ENCODE measurements at places on chromosomes 11 and 22. TPM values are rescaled to one million over a fixed set of nuclear protein-coding genes. Genes with fewer than 3 reads are reported as not detected.

Gene OR5B21
- not detected for total RNA-seq

Gene PIH1D2
- total RNA-seq, result 0.86 TPM

Gene KRTAP5-2
- total RNA-seq, result not detected

GRCh38 chr22:17773606-17774205 lies 563 bp downstream of the BID start:
- peaks cover 11% of the 10 kb centered on the region for H3K4me1 ChIP-seq
- no peaks in the 10 kb centered on the region for H3K36me3 ChIP-seq
- H3K4me3 ChIP-seq, result peak overlapping the region; percentile 84
- no peak overlapping the region for H3K27ac ChIP-seq
- peak; percentile 66 for DNase-seq

- H3K36me3 ChIP-seq, result peaks cover 4% of the 10 kb centered on the region
- H3K4me1 ChIP-seq, result peaks cover 8% of the 10 kb centered on the region
- H3K27me3 ChIP-seq, result no peaks in the 10 kb centered on the region
- peak within 1 kb of the TSS; percentile 84 for H3K4me3 ChIP-seq
- DNase-seq, result peak; percentile 95
Observed at GRCh38 chr11:65134240-65134951, at the start of gene SYVN1. Gene SYVN1 (minus strand): TSS chr11:65134519. CDS start chr11:65133601, 918 bp downstream.

Gene SCGB1A1
- not detected for total RNA-seq

Gene POU2AF2
- total RNA-seq, result not detected

DNA sequence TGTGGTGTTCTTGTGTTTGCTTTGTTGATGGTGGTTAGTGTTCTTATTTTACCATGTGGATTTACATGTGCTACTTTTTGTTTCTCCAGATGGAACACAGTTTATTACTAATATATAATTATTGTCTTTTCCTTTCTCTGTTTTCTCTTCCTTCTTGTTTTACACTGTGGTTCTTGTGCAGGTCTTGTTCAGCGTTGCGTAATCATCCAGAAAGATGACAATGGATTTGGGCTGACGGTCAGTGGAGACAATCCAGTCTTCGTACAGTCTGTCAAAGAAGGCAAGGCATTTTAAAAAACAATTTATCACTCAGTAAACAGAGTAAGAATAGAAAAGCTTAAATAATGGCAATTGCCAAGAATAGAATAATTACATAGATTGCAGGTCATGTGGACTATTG lies 84.4 kb downstream of the ARHGEF12 start:
- peaks cover 30% of the 10 kb centered on the region for H3K36me3 ChIP-seq
- DNase-seq, result no peak

DNA sequence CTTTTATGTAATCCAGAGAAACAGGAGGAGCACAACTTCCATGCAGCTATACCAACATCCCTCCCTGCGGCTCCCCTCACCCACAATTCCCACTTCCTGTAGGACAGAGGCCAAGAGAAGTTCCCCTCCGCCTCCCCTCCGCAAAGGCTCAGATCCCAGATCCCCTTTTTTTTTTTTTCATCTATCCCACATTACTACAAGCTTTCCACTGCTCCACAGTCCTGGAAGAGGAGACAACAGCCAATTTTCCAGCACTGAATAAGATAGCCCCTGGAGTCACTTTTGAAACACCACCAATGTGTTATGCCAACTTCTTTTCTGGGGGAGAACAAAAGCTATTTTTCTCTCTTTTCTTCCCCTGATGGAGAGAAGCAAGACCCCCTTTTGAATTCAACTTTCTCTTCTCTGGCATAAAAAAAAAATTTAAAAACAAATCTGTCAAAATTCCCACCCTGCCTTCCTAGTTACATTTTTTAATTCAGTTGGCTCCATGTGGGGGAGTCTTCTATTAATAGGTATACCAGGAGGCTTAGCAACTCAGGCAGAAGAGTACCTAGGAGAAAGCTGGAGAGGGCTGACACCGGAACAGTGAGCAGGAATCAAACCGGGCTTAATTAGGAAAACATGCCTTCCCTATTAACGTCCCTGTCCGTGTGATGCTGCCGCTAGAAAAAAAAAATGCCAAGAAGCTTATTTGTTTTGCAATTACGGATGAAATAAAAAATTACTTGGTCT lies 543.4 kb downstream of the BUD13 start:
- no peak overlapping the region for H3K4me3 ChIP-seq
- H3K4me1 ChIP-seq, result no peaks in the 10 kb centered on the region
- H3K27ac ChIP-seq, result no peak overlapping the region
- H3K36me3 ChIP-seq, result no peaks in the 10 kb centered on the region

DNA sequence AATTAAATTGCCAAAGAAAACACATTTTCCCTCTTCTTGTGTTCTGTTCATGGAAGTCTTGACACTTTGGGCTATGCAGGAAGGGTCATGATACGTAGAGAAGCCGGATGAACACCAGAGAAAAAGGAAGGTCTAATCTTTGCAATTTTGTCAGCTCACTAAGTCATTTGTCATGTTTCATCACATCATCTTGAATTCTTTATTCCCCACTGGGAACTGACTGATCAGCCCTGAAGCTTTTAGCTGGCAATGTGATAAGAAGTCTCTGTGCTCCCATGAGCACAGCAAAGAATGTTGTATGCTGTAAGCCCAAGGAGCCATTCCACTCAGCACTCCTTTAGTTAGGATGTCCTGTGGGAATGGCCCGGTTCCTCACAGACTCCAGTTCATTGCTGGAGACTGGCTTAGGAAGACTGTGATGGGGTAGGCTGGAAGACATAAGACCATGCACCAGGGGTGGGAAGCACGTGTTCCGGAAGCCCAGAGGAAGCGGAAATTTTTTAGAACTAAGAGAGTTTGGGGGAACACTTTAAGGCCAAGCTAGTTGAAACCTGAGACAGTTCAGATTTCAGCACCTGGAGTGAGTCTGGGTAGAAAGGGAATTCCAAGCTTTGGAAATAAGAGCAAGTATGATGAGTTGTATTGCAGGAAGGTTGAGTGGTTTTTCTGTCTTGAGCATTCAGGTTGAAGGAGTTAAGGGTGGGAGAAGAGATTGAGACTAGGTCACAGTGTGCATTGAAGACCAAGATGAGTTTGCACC lies 306.7 kb upstream of the MTNR1B start:
- no peak overlapping the region for H3K4me3 ChIP-seq
- no peaks in the 10 kb centered on the region for H3K4me1 ChIP-seq
- no peak for DNase-seq
- no peak overlapping the region for H3K27ac ChIP-seq
- no peaks in the 10 kb centered on the region for H3K36me3 ChIP-seq

GRCh38 chr22:39094717-39095389 lies 2.2 kb upstream of the APOBEC3H start:
- H3K36me3 ChIP-seq, result no peaks in the 10 kb centered on the region
- no peak for DNase-seq
- no peaks in the 10 kb centered on the region for H3K4me1 ChIP-seq
- no peak overlapping the region for H3K27ac ChIP-seq
- no peak overlapping the region for H3K4me3 ChIP-seq

DNA sequence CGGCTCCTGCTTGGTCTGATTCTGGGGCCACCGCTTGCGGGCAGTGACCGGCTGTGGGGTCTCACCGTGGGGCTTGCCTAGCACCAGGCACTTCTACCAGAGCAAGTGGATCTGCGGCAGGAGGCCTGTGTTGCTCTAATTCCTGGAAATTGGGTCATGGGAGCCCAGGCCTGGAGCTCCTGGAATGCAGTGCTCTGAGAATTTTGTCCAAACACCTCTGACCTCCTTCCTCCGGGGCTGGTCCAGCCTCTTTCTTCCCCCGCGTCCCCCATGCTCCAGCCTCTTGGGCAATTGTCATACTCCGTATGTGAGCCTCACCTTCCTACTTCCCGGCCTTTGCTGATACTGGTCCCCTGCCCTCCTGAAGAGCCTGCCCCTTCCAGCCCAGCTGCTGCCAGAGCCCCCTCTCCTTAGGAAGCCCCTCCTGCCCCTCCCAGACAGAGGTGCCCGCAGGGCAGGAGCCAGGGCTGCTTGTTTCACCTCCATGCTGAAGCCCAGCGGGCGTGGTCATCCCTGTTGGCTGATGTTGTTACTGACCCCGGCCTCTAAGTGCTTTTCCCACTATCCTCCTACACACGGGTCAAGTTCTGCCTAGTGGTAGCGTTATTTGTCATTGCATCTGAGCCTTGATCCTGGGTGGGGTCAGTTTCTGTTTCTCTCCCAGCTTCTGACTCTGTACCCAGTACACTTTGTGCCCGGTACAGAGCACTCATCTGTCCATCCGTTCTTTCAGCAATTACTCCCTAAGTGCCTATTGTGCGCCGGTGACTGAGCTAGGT lies 9.6 kb downstream of the MGAT3 start:
- no peaks in the 10 kb centered on the region for H3K36me3 ChIP-seq
- H3K27me3 ChIP-seq, result no peaks in the 10 kb centered on the region
- no peak for DNase-seq

DNA sequence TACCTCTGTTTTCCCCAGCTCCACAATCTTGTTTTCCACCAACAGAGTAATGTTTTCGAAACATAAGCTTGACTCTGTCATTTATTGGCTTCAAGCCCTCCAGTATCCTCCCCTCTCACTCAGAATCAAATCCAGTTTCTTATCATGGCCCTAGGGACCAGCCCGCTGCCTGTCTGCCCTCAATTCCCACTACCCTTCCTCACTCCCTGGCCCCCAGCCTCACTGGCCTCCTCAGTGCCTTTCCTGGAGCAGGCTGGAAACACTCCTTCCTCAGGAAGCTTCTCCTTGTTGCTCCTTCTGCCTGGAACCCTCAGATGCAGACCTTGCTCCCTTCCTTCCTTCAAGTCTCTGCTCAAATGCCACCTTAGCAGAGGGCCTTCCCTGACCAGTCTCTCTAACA lies 3.9 kb downstream of the POLD4 start:
- peaks cover 34% of the 10 kb centered on the region for H3K4me1 ChIP-seq
- H3K27me3 ChIP-seq, result no peaks in the 10 kb centered on the region
- H3K36me3 ChIP-seq, result no peaks in the 10 kb centered on the region
- no peak overlapping the region for H3K4me3 ChIP-seq
- H3K27ac ChIP-seq, result peak overlapping the region; percentile 34

Gene BAIAP2L2
- 24.3 TPM for total RNA-seq

- peak overlapping the region; percentile 81 for H3K27ac ChIP-seq
- H3K4me3 ChIP-seq, result peak overlapping the region; percentile 87
- H3K27me3 ChIP-seq, result no peaks in the 10 kb centered on the region
- no peak for DNase-seq
- peaks cover 7% of the 10 kb centered on the region for H3K4me1 ChIP-seq
Observed at GRCh38 chr22:20022231-20022977, 1.5 kb downstream of the TANGO2 start.

DNA sequence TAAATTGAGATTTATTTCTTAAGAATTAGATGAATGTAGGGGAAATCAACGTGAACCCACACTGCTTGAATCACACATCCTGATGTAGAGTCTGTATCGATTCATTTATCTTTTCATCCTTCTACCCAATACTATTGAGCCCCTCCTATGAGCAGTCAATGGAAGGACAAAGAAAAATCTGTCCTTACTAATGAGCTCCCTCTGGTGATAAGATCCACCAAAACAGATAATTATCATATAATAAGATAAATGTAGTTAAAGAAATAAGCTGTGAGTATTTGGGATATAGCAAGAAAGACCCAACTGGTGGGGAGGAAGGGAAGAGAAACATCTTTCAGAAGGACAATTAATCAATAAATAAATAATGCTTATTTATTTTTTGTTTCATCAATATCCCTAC lies 385.1 kb upstream of the CCDC90B start:
- peaks cover 5% of the 10 kb centered on the region for H3K4me1 ChIP-seq
- H3K27me3 ChIP-seq, result no peaks in the 10 kb centered on the region
- no peaks in the 10 kb centered on the region for H3K36me3 ChIP-seq
- H3K27ac ChIP-seq, result no peak overlapping the region

Gene TMEM191B
- not detected for total RNA-seq

Gene IL10RA
- total RNA-seq, result not detected

GRCh38 chr11:11069841-11070835 lies 212.3 kb upstream of the ZBED5 start:
- H3K4me1 ChIP-seq, result no peaks in the 10 kb centered on the region
- DNase-seq, result no peak
- H3K27ac ChIP-seq, result no peak overlapping the region

DNA sequence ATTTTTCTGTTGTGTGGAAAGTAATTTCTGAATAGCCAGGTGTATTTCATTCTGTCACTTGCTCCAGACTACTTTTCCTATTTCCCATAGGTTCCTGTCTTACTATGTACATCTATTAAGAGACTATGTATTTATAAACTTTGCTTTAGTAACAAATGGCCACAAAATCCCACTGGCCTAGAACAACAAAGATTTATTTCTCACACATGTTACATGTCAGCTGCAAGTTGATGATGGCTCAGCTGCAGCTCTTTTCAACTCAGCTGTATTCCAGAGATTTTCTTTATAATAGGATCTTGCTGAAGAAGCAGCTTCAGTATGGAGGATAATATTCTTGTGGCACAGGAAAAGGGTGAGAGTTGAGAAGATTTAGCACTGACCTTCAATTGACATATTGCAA lies 539.6 kb upstream of the LRRC4C start:
- no peaks in the 10 kb centered on the region for H3K36me3 ChIP-seq
- no peak overlapping the region for H3K27ac ChIP-seq
- no peaks in the 10 kb centered on the region for H3K27me3 ChIP-seq
- no peaks in the 10 kb centered on the region for H3K4me1 ChIP-seq
- H3K4me3 ChIP-seq, result no peak overlapping the region

GRCh38 chr11:58592760-58593472 lies 14.1 kb downstream of the ZFP91 start:
- peaks cover 9% of the 10 kb centered on the region for H3K36me3 ChIP-seq
- DNase-seq, result no peak
- no peak overlapping the region for H3K27ac ChIP-seq
- H3K4me1 ChIP-seq, result peaks cover 9% of the 10 kb centered on the region
- H3K27me3 ChIP-seq, result no peaks in the 10 kb centered on the region

GRCh38 chr11:118610773-118611432 lies 3.5 kb downstream of the PHLDB1 start:
- no peaks in the 10 kb centered on the region for H3K27me3 ChIP-seq
- peak overlapping the region; percentile 81 for H3K4me3 ChIP-seq
- peaks cover 5% of the 10 kb centered on the region for H3K36me3 ChIP-seq
- peak; percentile 89 for DNase-seq

Gene TMEM191C
- 0.32 TPM for total RNA-seq

Data from GM23248 (cell line).